ENCODE measurements at places on chromosomes 2 and 18.

GRCh38 chr18:59788791-59789106 lies 91.5 kb upstream of the CCBE1 start:
- no peak for DNase-seq

DNA sequence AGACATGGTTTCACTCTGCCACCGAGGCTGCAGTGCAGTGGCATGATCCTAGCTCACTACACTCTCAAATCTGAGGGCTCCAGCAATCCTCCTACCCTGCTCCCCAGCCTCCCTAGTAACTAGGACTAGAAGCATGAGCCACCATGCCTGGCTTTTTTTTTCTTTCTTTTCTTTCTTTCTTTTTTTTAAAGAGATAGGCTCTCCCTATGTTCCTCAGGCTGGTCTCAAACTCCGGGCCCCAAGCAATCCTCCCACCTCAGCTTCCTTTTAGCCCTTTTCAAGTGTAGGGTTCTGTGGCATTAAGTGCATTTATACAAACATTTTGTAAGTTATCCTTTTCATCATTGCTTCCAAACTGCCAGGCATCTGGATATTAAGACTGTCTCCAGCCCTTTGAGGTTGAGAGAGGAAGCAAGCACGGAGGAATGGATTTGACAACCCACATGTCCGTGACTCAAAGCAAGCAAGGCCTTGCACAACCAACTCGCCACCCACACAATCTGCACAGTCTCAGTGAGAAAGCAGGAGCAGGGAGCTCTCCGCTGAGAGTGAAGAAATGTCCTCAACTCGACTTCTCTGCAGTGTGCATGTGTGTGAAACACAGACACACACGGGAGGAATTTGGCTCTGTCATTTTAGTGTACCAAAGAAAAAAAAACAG lies 65.6 kb downstream of the ATP8B1 start:
- DNase-seq = no peak

GRCh38 chr2:118853651-118854291 lies 6.3 kb upstream of the EN1 start:
- DNase-seq = no peak

DNA sequence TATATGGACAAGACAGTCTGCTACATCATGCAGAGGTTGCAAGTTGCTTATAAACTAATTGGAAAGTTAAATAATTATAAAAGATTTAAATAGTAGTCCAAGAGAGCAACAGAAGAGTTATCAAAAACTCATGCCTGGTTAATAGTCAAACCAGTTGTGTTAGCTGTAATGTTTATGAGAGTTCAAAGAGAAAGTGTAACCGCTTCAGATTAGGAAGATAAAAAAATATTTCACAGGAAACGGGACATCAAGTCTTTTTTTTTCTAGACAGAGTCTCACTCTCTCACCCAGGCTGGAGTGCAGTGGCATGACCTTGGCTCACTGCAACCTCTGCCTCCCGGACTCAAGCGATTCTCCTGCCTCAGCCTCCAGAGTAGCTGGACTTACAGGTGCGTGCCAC lies 34.6 kb upstream of the RNF125 start:
- DNase-seq = no peak

GRCh38 chr2:86411396-86411795 lies 29.8 kb upstream of the KDM3A start:
- no peak for DNase-seq

DNA sequence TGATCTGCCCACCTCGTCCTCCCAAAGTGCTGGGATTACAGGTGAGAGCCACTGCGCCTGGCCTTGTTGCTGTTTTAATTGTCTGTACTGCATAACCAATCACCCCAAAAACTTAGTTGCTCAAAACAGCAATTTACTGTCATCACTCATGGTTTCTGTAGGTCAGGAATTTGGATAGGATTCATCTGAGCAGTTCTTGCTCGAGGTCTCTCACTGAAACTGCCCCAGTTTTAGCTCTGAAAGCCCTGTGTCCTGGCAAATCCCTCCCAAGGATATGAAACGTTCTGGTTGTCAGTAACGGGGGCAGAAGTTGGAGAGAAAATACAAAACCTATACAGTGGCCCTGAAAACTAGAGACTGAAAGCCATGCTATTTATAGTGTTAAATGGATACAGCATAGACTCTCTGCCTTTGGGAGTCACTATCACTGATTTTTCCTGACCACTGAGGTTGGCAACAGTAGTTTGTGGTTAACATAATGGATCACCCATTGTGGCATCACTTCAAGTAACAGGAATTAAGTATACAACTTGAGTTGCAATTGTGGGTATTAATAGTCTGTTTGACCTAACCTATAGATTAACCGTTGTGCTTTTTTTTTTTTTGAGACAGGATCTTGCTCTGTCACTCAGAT lies 27.2 kb upstream of the ERICH2 start:
- DNase-seq = no peak

- no peak for DNase-seq
Observed at GRCh38 chr2:8089596-8089995, 592.3 kb upstream of the ID2 start.

DNA sequence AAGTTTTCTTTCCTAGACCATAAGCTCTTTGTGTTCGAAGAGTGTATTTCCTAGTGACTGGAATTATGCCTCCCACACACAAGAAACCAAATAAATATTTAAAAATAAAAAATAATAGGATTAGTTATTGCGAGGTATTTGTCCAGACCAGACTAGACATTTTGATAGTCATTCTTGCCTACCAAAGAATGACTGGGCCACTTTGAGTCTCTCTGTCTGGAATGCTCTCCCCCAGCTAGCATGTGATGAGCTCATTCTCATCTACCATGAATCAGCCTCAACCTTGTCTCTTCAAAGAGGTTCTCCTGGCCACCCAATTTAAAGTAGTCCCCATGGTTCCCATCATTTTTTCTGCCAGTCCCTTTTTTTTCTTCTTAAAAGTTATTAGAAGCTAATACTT lies 13.9 kb upstream of the DSC1 start:
- DNase-seq = no peak

DNA sequence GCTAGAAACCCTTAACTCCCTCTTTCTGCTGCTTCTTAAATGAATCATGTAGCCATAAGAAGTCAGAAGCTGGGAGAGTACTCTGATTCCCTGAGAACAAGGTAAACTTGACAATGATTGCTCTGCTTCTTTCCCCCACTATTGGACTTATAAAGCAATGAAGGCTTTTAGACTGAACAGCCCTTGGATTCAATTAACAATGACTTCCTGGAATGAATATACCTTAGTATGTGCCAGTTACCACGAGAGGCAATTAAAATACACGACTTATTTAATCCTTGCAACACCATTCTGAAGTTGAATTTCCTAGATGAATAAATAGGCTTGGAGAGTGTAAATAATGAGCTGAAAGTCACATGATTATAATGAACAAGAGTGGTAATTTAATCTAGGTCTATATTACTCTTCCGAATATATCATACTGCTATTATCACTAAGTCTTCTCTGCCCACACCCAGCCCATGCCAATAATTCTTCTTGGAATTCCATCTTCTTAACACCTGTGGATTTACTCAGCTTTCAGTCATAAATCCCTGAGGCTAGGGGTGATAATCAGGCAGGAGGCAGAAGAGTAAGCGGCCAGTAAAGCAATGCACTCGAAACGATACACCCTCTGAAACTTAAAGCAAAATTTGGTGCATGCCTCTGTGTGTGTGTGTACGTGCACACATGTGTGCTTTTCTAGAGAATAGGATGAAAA lies 170.2 kb downstream of the ATAD2B start:
- DNase-seq = no peak

GRCh38 chr2:19033240-19033639 lies 325.2 kb downstream of the OSR1 start:
- no peak for DNase-seq

DNA sequence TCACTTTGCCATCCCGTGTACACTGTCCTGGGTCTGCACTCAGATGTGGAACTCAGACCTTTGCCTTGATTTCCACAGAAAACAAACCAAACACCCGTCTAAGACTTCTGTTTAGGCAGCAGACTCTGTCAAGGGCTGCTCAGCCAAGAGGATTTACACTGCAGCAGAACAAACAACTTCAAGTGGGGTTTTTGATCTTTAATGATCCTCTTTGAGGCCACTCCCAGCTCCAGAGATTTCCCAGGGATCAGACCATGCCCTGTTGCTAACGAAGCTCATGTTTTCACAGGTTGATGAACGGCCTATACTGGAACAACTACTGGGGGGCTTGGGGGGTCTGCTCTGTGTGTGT lies 52.5 kb upstream of the LGALSL start:
- no peak for DNase-seq
